SHP77 treated with DMSO at 0.1 percent for 48 hours (cell line): ENCODE measurements at places on chromosomes 3 and 15.

DNA sequence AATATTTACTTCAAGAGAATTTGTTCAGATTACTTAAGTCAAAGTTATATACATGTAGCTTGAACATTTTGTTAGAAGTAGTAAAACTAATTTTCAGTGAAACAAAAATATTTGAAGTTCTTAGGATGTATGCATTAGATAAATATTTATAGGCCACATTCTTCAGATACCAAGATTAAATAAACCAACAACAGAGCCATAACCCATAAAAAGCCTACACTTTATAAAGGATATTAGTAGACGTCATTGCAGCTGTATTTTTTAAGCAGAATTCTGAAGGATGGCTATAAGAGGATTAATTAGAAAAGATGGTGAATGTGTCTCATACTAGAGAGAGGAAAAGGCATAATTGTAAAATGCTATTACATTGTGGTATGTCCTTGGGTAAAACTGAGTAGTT, 449.7 kb upstream of the ALCAM start:
- no peak for DNase-seq

GRCh38 chr15:62816342-62817069, 226.0 kb upstream of the TPM1 start:
- no peak for DNase-seq

- no peak for DNase-seq
These were observed 22.1 kb upstream of the POLG start for GRCh38 chr15:89356634-89357298.

DNA sequence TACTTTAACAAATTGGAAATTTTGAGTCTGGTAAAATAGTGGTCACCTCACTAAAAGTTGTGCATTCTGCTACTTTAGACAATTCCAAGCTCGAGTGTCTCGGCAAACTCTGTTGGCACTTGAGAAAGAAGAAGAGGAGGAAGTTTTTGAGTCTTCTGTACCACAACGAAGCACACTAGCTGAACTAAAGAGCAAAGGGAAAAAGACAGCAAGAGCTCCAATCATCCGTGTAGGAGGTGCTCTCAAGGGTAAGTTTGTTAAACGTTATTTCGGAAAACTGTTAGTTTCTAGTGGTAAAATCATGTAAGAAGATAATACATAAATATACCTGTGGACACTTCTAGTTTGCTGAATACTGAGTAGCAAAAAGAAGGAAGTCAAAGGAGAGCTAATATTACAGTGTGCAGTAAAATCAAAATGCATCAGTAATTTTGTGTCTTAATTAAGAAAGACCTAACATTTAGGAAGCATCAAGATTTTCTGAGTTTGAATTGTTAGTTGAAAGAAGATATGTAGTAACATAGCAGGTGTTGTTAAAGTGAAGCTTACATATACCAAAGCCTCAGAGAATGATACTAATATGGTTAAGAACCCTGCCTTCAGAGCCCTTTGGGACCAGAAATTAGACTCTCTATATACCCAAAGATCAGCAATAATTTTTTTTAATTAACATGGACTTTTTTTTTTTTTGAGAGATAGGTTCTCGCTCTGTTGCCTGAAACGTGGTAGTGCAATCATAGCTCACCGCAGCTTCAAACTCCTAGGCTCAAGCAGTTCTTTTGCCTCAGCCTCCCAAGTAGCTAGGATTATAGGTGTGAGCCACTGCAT, 23.0 kb downstream of the BUB1B start:
- DNase-seq: no peak

- DNase-seq: no peak
These were observed 96.2 kb downstream of the ADAMTS9 start for GRCh38 chr3:64591615-64592014.

- no peak for DNase-seq
These were observed 78.7 kb downstream of the MITF start for GRCh38 chr3:69817988-69818387.

DNA sequence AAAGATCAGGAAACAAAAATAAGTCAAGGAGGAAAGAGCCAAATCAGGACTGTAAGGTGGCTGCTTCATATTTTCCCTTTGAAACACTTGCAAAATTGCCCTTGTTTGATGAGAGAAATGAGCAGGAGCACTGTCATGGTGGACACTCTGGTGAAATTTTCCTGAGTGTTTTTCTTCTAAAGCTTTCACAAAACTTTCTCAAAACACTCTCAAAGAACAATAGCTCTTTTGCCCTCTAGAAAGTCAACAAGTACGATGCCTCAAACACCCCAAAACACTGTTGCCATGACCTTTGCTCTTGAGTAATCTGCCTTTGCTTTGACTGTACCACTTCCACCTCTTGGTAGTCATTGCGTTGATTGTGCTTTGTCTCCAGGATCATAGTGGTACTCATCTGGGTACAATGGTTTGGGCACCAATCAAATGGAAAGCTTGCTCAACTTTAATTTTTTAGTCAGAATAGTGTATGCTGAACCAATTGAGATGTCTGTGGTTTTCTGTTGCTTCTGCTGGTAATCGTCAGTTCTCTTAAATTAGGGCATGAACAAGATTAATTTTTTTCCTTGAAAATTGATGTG, 13.2 kb upstream of the MITF start:
- DNase-seq: no peak

DNA sequence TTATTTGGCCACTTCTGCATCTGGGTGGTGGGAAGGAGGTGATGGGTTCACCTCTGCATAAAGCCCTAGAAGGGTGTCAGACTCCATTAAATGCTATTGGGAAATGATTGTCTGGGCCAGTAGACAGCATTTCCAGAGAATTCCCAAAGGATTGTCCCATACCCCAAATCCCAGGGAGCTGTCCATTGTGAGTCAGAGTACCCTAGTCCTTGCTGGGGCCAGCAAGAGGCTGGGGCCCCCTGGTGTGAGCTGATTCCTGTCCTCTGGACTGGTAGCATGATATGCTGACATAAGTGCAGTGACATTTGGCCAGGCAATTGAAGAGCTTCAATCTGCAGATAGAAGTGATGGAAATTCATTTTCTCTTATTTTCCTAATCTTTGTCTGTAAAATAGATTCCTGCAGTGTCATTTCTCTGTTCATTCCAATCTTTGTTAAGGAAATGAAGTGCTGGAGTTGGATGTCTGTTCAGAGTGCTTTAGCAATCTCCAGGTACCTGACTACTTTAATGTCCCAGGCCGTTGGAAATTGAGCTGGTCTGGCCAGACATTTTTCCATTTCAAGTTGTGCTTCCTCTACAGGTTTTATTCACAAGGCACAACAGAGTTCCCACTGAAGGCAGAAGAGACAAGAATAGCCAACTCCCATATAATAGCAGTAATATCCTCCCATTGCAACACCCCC, 91.2 kb downstream of the RPLP1 start:
- DNase-seq: no peak

DNA sequence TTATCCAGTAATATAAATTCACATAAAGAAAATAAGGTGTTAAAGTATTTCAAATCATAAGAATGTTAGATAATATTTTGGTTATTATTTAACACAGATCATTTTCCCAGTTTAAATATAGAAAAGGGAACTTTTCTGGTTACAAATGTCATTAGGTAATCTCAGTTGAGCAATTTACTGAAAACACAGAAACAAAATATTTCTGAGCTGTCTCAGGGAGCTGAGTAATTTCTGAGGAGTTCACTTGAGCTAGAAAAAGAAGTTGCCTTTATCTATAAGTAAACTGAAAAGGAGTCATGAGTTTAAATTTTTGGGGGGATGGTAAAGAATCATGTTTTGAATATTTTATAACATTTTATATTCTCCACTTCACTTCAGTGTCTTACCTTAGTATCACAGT, 855.4 kb upstream of the ARPP21 start:
- no peak for DNase-seq

GRCh38 chr15:98221577-98221976, 261.1 kb downstream of the ARRDC4 start:
- DNase-seq: no peak

DNA sequence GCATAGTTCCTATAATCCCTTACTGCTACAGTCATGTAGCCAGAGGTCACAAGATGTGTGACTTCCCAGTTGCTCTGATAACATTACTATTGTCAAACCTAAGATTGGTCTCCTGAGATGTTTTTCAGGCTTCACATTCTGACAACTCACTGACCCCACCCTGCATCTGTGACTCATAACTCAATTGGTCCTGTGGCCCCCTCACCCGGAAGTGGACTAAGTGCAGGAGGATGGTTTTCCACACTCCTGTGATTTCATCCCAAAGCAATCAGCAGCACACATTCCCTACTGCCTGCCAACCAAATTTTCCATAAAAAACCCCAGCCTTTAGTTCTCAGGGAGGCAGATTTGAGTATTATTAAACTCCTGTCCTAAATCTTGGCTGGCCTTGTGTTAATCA, 564.9 kb upstream of the ZNF385D start:
- no peak for DNase-seq

DNA sequence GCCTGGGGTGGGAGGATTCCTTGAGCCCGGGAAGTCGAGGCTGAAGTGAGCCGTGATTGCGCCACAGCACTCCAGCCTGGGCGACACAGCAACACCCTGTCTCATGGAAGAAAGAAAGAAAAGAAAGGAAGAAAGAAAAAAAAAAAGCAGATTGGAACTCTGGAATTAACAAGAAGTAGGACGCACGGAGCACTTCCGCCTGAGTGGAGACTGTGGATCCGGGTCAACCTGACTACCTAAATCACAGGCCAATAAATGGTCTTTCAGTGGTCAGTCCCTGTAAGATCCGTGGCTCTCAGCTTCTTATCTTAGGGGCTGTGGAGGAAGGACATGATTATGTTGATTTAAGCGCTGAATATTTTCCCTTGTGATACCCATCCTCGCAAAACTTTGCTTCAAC, 2.4 kb upstream of the PPARG start:
- DNase-seq: no peak

- DNase-seq: no peak
These were observed 66.1 kb downstream of the NOX5 start for GRCh38 chr15:69080295-69081248.

DNA sequence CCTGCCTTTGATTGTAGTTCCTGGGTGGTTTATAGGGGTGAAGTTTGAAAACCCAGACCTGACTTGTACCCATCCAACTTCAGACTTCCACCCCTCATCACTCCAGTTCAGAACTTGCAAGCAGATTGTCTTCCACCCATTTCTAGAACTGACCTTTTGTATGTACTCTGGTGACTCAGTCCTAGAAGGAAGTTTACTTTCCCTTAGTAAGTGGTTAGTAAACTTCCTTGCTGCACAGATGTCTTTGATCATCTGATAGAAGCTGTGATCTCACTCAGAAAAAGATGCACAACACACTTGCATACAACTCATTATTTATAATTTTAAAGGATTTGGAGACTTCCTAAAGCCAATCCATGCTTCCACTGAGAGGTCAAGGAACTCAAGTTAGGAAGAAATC, 368.0 kb downstream of the MFSD1 start:
- DNase-seq: no peak

- no peak for DNase-seq
These were observed 39.6 kb upstream of the LIPC start for GRCh38 chr15:58392141-58392540.

- DNase-seq: no peak
These were observed 26.5 kb downstream of the KLF13 start for GRCh38 chr15:31352911-31353811.

GRCh38 chr15:69608661-69609060, 156.0 kb downstream of the RPLP1 start:
- DNase-seq: no peak

DNA sequence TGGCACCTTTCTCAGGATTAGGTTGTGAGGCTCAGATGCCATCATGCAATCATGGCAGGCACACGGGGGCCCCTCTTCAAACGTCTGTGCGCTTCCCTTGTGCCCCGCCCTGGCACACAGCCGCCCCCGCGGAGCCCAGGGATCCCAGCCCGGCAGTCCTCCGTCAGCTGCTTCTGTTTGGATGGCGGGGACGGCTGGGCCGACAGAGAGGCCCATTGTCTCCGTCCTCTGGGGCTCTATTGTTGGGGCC, 849 bp upstream of the HDAC11 start:
- DNase-seq: no peak

- DNase-seq: peak; percentile 64
These were observed 1.1 kb upstream of the EIF2B5 start for GRCh38 chr3:184133840-184134745.

DNA sequence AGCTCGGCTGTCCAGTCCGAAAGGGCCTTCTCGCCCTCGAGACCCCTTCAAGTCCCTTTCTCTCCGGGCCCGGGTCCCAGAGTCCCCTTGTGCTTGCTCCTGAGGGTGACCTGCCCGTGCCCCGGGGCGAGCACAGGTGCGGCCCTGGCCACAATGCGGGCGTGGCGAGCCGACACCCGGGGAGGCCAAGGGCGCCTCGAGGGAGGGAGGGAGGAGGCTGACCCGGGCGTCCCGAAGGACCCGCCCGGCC, 810 bp upstream of the MEF2A start:
- DNase-seq: no peak

DNA sequence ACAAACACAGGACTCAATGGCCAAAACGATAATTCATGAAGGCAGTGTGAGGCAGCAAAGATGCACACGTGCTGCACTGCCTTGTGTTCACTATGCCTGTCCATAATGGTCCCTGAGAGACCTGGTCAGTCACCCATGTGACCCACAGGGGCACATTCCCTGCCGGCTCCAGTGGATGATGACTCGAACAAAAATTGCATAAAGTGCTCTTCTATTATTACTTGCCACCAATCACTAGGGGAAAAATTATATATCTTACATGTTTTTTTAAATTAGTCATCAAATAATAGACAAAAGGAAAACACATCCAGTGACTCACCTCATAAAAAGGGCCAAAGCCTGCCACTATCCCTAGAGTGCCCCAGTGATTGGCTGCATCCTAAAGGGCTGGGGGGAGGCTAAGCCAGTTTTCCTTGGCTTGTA, 47.5 kb downstream of the UBP1 start:
- DNase-seq: no peak

GRCh38 chr15:68252925-68253534, 23.5 kb upstream of the CLN6 start:
- peak; percentile 61 for DNase-seq

DNA sequence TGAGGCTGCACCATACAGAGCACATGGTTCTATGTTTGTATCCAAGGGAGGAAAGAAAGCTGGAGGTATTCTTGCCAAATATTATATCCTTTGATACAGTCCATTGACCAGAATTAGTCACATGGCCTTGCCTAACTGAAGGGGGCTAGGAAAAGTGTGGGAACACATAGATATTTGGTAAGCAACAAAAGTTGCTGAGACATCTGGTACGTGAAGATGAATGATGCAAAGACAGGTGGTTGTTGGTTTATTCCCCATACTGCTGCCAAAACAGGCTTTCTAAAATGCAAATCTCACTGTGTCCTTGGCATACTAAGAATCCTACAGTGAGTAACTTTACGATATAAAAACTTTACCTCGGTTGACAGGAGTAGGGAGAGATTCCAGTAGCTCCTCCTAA, 162.2 kb downstream of the VGLL3 start:
- no peak for DNase-seq

- peak; percentile 67 for DNase-seq
These were observed 940 bp upstream of the ACY1 start for GRCh38 chr3:51982352-51982837.

GRCh38 chr3:147160984-147161383, 245.4 kb downstream of the ZIC4 start:
- DNase-seq: no peak

GRCh38 chr3:132536442-132537153, 60.5 kb upstream of the ACKR4 start:
- DNase-seq: no peak
